ENCODE measurements at places on chromosomes 3 and 15.

DNA sequence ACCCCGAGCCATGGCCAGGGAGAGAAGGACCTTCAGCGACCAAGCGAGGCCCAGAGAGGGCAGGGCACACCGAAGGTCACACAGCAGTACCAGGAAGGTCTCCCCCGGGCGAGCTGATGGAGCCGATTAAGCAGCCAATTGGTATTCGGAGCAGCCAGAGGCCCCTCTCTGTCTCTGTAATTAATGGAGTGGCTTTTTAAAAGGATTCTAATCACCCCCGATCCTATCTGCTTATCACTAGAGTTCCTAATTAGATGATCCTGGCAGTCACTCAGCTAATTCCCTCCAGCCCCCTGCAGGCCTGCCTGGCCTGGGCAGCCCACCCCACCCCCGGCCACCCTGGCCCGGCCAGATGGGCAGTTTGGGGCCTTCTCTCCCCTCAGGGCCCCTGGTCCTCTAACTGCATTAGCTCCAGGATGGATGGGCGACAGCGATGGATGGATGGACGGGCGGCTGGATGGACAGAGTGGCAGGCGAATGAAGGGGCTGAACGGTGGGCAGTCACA lies 1.6 kb upstream of the DNAJB8 start:
- DNase-seq, result no peak

- DNase-seq, result no peak
Measured at GRCh38 chr3:25037049-25037547, 391.0 kb upstream of the RARB start.

DNA sequence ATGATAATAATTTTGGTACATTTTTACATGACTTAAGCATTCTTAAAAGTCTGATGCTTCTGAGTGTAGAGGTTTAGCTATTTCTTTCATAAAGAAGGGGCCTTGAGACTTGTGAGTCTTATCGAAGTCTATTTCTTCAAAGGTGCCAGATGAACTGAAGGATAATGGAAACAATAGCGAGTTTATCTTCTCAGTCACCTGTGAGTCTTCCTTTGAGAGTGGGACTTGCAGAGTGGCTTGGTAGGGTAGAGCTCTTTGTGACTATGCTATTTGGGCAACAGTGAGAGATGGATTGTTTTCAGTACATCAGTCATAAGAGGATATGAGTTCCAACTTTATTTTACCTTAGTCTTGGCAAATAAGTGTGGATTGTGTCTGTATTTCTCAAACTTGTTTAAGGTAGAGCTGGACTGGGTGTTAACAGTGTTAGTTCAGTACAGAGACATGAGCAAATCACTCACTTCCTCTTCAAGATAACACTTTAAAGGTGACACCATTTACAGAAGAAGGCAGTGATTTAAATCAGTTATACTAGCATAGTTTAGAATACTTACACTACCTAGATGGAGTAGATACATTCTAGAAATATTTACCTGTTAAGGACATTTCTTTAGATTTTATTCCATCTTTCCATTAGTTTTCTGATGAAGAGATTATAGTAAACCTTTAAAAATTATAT lies 3.2 kb downstream of the AKAP13 start:
- no peak for DNase-seq

DNA sequence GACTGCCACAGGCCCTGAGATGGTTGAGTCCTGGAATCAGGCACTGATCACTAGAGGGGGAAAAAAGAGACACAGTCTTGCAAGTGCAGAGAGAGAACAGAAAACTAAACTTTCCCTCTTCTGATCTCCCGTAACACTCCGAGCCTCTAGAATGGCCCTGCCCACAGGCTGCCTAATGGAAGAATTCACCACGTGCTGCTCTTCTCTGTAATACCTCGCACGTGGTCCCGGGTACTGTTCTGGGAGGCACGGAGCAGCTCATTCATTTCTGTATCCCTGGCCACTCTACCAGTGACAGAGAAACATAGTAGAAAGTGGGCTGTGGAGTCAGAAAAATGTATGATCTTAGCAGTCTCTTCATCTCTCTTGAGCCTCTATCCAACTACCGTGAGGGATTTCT lies 30.4 kb downstream of the VGLL4 start:
- no peak for DNase-seq

DNA sequence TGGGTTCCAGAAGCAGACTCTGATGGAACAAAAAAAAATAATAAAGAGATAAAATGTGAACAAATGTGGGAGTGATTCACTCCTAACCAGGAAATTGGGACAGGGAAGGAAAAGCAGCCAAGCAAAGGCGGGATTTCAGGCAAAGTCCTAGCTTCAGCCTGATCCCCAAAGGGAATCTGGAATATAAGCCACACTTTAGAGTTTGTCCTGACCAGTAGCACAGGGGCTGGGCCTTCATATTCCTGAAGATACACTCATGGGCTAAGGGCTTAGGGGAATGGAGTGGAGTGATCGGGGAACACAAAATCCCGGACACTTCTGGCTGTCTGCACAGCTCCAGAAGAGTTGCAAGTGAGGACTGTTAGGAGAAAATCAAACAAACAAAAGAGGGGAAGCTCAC lies 135.0 kb upstream of the COL8A1 start:
- DNase-seq, result no peak

- DNase-seq, result no peak
Measured at GRCh38 chr3:20563985-20564384, 378.0 kb upstream of the SGO1 start.

GRCh38 chr3:16825617-16826204 lies 59.0 kb upstream of the PLCL2 start:
- DNase-seq, result no peak

- DNase-seq, result no peak
Measured at GRCh38 chr3:196985954-196986885, 17.6 kb upstream of the PIGZ start.

GRCh38 chr3:137988982-137989381 lies 21.0 kb upstream of the CLDN18 start:
- no peak for DNase-seq

DNA sequence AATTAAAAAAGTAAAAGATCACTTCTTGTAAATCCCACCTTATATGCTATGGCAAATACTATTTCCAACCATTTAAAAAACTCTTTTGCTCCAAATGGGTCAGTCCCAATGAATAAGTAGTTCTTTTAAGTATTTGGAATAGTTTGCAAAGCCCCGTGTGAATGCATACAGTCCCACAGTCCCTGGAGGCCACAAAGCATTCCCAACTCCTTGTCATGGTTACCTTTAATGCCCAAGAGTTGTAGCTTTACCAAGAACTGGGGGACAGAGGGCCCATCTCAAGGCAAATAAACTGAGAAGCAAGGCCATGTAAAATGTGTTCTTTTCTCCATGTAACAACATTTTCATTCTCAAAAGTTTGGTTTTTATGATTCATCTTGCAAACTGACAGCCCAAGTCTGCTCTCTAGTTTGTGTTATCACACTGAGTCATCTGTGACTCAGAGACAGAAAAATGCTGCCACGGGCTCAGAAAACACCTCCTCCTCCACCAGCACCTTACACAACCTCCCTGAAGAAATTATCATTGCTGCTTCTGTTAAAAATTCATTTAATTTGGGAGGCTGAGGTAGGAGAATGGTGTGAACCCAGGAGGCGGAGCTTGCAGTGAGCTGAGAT lies 336.2 kb downstream of the ERC2 start:
- DNase-seq, result no peak

DNA sequence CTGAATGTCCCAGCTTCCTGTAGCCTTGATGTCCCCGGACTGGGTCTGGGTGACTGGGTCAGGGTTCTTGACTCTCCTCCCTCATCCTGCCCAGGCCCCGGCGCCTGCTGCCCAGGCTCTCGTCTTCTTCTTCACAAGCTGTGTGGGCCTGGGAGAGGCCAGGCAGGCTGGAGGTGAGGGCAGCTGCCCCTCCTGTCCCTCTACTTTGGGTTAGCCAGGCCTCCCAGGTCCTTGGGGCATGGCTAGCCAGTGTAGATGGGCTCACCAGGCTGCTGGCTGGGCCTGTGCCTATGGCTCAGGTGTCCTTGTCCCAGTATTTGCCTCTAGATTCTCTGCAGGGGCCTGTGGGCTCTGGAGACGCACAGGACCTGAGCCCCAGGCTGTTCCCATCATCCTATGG lies 31.8 kb downstream of the TKT start:
- no peak for DNase-seq

GRCh38 chr15:68384451-68385239 lies 47.3 kb downstream of the ITGA11 start:
- peak; percentile 27 for DNase-seq

DNA sequence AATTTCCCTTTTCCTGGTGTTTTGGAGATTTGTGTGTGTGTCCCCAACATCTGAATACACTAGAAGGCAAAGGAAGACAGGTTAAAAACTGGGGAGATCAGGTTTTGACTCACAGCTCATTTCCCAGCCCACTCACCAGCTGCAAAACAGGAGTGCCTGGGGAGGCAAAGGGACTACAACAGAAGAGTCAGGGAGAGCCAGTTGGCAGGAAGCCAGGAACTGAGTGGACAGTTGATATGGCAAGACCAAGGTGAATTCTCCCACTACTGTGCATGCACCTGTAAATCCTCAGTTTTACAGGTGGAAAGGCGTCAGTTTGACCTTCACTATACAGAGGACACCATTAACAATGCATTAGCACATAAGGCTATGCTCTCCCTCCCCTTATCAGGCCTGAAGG lies 901.5 kb upstream of the SEMA6D start:
- DNase-seq, result no peak

DNA sequence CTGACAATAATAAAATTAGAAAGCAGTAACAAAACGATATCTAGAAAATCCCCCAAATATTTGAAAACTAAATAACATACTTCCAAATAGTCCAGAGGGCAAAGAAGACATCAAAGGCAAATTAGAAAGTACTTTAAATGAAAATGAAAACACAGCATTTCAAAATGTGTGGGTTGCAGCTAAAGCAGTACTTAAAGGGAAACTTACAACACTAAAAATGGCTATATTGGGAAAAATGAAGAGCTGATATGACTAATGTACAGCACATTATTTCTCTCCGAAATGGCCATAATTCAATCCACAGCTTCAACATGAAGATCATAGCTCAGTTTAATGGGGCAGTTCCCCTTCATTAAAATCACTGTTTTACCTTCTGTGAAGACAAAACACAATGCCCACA lies 71.9 kb downstream of the FBXL22 start:
- no peak for DNase-seq

DNA sequence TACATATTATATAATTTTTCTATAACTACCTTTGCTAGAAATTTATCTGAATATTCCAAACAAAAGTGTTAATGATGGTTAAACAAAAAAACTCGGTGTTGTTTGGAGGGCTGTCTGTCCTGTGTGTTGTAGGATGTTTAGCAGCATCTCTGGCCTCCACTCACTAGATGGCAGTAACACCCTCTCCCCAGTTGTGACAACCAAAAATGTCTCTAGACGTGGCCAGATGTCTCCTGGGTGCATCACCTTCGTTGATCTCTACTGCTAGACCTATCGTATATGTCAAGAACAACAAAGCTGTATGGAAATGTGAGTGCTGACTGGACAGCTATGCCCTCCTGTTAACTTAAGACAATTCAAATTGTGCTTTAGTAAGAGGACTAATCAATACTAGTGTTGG lies 14.1 kb downstream of the ANKRD34C start:
- no peak for DNase-seq

GRCh38 chr3:4421121-4421520 lies 45.9 kb downstream of the SUMF1 start:
- no peak for DNase-seq

DNA sequence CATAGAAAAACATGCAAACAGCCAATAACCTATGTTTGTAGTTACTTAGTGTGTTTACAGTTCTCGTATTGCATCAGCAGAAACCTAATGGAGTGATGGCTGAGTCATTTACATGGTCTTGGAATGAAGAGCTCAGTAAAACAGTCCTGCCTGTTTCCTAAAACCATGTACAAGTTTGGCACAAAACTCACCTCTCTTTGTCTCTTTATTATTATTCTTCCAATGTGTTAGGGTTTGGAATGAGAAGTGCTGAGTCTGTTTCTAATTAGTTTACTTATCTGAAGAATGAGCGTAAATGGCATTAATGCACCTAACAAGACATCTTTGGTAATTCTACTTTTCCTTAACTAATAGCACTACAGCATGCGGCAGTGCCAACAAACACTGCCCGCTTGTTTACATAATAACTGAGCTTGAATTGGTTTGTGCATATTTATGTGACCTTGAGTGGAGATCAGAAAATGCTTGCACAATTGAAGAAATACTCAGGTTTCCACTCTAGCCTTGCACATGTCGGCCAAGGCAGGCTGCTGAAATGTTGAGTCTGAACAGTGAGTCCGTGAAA lies 385.4 kb upstream of the SEMA6D start:
- DNase-seq, result no peak

DNA sequence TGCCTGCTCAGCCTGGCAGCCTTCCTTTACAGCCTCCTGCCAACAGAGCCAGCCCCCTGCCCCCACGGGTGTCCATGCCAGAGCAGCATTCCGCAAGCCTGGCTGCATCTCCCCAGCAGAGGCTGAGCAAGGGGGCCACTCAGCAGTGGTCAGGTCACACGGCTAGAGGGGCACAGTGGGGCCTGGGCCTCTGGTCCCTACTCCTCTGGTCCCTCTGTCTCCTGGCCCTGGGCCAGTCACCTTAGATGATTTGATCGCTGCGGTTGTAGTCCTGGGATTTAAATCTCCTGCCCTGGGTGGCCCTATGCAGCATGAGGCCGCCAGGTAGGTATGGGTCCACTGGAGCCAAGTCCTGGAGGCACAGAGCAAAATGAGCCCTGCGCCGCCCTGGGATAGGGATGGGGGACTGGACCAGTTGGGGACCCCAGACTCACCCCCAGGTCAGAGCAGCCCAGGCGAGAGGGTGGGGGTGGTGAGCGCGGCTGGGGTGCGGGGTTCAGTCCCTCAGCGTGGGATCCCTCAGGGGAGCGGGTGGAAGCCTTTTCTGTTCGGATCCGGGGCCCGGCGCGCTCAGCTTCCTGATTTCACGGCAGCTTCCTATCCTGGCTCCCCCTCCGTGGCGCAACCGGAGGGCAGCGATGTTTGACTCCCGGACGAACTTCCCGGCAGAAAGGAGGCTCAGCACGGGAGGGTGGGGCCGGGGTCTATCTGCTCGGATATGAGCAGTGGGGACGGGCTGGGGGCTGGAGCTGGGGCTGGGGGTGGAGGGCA lies at the start of gene ZBTB47:
Gene ZBTB47, plus strand, starts transcription at position 138 of the 771 bp plus-strand sequence. CDS start 4,659 bp downstream, outside the sequence.
- no peak for DNase-seq

DNA sequence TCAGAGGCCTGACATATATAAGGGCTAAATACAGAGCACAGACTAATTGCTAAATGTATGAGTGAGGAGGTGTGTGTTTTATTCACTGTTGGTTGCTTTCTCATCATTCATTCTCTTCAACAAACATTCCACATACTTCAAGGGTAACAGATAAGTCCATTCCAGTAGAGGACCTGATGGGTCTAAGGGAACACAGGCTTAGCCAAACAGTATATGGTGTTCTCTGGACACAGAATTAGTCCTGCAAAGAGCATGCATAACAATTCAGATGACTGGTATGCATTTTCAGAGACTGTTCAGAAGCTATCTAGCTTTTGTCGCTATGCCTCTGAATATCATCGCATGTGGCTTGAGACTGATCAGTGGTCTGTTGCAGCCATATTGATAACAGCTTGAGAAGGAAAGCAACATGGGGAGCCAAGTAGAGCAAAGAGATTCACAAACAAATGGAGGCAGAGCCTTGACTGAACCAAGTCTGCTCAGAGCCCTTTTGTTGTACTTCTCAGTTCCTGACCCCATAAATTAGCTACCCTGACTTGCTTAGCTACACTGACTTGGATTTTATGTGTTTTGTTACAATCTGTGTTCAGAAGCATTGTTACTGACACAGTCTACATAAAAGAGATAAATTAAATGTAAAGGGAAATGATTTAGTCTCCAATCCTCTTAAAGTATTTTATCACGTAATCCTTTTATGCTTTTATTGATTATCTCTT lies 1178.7 kb downstream of the ROBO1 start:
- no peak for DNase-seq

GRCh38 chr15:29528276-29528675 lies 258.7 kb upstream of the NSMCE3 start:
- DNase-seq, result no peak

GRCh38 chr15:88844749-88845386 lies 41.6 kb downstream of the ACAN start:
- no peak for DNase-seq

Measured in GOT3 (cell line).